HepG2 (cell line): ENCODE measurements at places on chromosomes 11 and 22. TPM values are rescaled to one million over a fixed set of nuclear protein-coding genes. Genes with fewer than 3 reads are reported as not detected.

RAB36 gene
- 0.20 and 0.24 TPM in 2 replicates for total RNA-seq

INSC gene
- not detected in 2 replicates for total RNA-seq

OR2AG1 gene
- not detected in 2 replicates for total RNA-seq

MIOX gene
- total RNA-seq: 1.2 and 1.5 TPM in 2 replicates

UBQLNL gene
- not detected in 2 replicates for total RNA-seq

PDXP gene
- total RNA-seq: 46.1 and 58.2 TPM in 2 replicates

- H3K36me3 ChIP-seq: no peaks in the 10 kb centered on the region
- peak; percentile 49 for DNase-seq
Observed at GRCh38 chr22:41619979-41620588, 759 bp downstream of the DESI1 start.

DNA sequence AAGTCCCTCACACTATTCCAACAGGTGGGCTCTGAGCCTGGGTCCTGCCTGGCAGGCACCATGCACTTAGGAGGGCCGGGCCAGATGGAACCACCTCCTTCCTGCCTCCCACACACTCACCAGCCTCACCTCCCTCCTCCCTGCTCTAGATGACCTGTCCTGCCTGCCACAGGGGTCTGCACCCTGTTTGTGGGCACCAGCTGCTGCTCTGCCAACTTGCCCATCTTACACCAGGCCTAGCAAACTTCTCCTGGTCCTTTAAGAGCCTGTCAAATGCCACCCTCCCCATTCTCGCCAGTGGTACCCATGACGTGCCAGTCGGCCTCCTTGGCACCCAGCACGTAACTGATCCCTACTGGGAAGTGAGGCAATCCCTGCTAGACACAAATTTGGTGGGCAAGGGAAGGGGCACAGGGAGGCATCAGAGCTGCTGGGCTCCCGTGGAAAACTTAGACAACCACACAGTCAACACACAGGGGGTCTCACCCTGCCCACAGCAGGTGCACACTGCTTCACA is 3.1 kb downstream of the MOB2 start:
- no peak overlapping the region for H3K4me3 ChIP-seq
- no peaks in the 10 kb centered on the region for H3K27me3 ChIP-seq
- peaks cover 12% of the 10 kb centered on the region for H3K36me3 ChIP-seq
- no peak overlapping the region for H3K27ac ChIP-seq
- DNase-seq: no peak
- no peaks in the 10 kb centered on the region for H3K4me1 ChIP-seq

- H3K27ac ChIP-seq: peak overlapping the region; percentile 51
- H3K27me3 ChIP-seq: no peaks in the 10 kb centered on the region
- peaks cover 82% of the 10 kb centered on the region for H3K4me1 ChIP-seq
- peak; percentile 73 for DNase-seq
Observed at GRCh38 chr11:120182790-120183491, 27.9 kb upstream of the OAF start.

GRCh38 chr11:2699531-2700414 is at the start of gene KCNQ1OT1:
Gene KCNQ1OT1, minus strand, starts transcription at chr11:2699994.
- H3K27me3 ChIP-seq: peaks cover 3% of the 10 kb centered on the region; the same call in 1 of the 3 replicates
- peak within 1 kb of the TSS; percentile 95 for H3K4me3 ChIP-seq
- DNase-seq: peak; percentile 95
- H3K4me1 ChIP-seq: peaks cover 57% of the 10 kb centered on the region

DNA sequence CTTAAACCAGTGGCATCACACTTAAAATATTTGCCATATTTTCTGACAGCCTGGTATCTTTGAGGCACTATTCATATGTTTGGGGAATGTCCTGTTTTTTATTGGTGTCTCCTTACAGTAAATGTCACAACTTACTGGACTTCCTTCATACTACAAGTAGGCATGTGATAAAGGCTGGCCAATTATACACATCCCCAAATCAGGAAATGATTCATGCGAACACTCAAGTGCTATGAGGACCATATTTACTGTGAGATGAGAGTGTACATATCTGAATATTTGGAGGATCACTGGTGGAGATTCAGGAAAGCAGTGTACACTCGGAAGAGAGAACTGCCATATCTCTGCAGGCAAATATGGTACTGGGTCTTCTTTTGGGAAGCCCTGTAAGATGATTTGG is 913.8 kb upstream of the CHORDC1 start:
- H3K27ac ChIP-seq: no peak overlapping the region
- no peaks in the 10 kb centered on the region for H3K36me3 ChIP-seq
- no peak overlapping the region for H3K4me3 ChIP-seq

DNA sequence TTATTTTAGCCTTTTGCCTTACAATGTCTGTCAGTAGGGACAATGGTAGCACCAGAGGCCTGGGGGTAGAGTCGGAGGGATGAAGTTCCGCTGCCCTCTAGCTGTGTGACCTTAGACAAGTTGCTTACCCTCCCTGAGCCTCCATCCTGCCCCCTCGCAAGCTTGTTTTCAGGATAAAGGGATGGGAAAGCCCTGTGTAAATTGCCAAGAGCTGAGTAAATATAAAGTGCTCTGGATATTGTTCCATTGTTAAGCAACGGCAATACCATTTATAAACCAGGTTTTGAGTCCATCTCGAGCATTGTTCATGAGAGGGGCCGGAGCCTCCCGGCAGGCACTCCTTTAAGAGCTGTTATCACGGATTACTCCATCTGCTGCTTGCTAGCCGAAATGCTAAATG is 72.9 kb downstream of the ZBTB16 start:
- no peaks in the 10 kb centered on the region for H3K4me1 ChIP-seq
- 0 out of 2 replicates have a peak, but pooled peaks cover 2% of the 10 kb centered on the region for H3K27me3 ChIP-seq
- H3K27ac ChIP-seq: no peak overlapping the region
- DNase-seq: no peak

DNA sequence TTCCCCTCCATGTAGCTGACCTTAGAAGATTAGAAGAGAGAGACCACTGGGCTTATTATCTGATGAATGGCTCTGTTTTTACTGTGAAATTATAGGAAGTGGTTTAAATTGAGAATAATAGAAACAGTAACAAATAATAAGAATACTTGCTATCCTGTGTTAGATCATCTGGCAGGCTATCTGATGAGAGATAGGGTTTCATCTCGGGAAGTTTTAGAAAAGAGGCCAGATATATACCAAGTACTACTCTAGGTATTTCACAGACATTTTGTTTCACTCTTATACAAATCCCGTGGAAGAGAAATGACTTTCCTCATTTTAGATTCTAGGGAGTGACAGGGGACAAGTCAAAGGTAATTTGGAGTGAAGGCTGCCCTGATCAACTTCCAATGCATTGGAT is 198.4 kb downstream of the MAML2 start:
- peaks cover 63% of the 10 kb centered on the region for H3K4me1 ChIP-seq
- peaks cover 6% of the 10 kb centered on the region; the same call in 1 of the 3 replicates for H3K36me3 ChIP-seq
- peak overlapping the region; percentile 72 for H3K27ac ChIP-seq
- no peak for DNase-seq

DNA sequence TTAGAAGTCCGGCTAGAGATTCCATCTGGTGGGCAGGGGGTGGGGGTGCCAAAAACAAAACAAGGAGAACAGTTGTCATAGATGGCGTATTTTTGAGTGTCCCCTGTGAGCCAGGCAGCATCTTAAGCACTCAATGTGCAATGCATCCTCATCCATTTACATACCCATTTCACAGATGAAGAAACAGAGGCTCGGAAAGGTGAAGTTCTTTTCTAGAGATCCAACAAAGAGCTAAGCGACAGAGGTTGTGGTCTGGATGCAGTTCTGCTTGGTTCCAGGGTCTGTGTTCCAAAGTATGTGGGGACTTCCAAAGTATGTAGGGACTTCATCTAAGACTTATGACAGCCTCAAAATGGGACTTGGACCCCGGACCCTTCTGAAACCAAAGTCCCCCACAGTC is 277.8 kb downstream of the MN1 start:
- no peaks in the 10 kb centered on the region for H3K4me1 ChIP-seq
- no peaks in the 10 kb centered on the region for H3K36me3 ChIP-seq
- DNase-seq: no peak
- H3K4me3 ChIP-seq: no peak overlapping the region
- H3K27me3 ChIP-seq: no peaks in the 10 kb centered on the region

DNA sequence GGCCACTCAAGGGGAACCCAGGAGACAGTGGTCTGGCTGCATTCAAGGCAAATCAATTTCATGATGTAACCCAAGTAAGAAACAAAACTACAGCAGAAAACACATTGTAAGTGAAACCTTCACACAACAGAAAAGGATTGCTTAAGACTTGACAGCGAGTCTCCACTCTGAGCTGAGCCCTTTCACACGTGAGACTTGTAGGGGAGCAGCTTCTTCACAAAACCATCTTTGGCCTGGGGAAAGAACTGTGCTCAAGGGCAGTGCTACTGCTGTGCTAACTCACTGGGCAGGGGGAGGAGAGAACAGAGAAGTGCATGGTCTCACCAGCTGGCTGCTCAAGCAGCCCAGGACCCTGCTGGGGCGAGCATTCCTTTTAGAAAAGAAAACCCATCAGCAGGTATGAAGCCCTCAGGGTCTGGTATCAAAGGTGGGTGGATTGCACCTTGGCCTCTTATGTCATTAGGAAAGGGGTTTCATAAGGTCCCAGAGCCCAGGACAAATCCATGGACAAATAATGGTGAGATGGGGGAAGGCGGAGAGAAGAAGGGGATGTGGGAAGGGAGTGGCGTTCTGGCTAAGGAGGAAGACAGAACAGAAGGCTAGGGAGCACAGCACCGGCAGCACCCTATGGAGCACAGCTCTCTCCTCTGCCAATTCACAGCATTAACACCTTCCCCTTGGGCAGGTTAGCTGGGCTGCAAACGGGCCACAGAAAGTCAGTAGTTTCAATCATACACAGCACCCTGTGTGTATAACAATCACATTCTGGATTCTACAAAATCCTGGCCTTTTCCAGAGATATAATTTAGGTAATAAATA is 20.6 kb upstream of the RAPSN start:
- no peak overlapping the region for H3K27ac ChIP-seq
- DNase-seq: no peak
- no peaks in the 10 kb centered on the region for H3K27me3 ChIP-seq
- H3K36me3 ChIP-seq: peaks cover 27% of the 10 kb centered on the region
